ENCODE measurements at places on chromosomes 6 and 20.

- no peak for DNase-seq
Observed at GRCh38 chr6:90103056-90103800, 193.4 kb downstream of the BACH2 start.

DNA sequence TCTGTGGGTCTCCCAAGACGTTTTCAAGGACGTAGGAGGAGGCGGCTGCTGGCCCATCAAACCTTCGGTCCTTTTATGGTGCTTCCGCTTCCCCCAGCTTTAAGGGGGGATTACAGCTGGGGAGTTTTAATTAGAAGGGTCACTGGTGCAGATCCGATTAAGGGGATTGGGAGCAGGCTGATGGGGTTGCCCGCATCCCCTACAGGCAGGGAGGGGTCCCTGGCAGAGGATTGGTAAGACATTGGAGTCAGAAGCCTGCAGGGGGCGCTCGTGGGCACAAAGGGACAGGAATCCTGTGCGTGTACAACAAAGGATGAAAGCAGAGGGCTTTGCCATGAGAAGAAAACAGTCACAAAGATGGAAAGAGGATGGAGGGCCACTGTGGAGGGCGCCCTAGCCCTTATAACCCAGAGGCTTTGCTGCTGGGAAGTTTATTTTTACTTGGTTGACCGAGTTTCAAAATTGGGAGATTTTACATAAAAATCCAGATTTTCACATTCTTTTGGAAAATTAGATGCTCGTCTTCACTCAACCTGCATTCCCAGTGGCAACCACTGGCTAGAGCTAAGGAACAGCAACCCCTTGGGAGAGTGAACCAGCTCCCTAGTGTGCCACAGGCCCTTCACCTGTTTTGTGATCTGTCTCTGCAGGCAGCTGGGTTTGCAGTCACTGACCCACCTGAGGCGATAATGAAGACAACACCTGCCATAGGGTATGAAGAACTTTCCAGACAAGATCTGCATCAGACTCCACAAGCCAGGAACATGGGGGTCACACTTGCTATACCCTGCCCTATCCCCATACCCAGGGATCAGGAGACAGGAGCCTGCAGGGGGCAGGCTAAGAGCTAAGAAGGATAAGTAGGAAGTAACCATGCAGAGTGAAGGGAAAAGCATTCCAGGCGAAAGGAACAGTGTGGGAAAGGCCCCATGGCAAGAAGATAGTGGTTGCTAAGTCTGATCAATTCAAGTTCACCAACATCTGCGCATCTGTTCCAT, 97.7 kb downstream of the KCNB1 start:
- peak; percentile 20 for DNase-seq

DNA sequence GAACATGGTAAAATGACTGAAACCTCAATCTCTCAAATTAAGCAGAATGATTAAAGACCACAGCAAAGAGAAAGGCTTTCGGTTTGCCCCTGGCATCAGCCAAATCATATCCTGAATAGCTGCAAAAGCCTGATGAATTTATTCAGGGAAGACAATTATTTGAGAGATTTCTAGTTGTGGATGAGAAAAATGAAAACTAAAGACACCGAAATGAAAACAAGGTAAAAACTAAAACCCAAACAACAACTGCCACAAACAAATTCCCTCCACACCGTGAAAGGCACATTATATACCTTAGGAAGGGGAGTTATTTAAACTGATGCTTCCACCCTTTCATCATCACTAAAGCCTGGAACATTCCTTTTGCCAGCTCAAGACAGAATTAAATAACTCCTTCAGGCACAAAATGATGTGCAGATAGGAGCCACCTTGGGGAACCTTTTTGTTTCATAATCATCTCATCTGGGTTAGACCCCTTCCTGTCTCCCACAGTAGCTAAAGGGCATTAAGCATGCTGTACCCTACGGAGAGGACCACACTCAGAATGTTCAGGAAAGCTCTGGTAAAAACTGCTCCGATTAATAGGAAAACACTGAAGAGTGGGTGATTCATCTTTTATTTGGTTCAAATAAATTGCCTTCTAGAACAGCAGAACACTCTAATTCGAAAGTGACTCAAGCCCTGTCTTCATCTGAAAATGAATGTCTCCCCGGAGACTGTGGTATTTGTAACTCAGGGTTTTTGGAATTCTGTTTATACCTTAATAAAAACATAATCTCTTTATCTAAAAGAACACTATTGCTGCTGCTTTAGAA, 9.1 kb upstream of the ANKRD60 start:
- DNase-seq: no peak

- DNase-seq: no peak
Observed at GRCh38 chr6:121851056-121851455, 415.6 kb downstream of the GJA1 start.

DNA sequence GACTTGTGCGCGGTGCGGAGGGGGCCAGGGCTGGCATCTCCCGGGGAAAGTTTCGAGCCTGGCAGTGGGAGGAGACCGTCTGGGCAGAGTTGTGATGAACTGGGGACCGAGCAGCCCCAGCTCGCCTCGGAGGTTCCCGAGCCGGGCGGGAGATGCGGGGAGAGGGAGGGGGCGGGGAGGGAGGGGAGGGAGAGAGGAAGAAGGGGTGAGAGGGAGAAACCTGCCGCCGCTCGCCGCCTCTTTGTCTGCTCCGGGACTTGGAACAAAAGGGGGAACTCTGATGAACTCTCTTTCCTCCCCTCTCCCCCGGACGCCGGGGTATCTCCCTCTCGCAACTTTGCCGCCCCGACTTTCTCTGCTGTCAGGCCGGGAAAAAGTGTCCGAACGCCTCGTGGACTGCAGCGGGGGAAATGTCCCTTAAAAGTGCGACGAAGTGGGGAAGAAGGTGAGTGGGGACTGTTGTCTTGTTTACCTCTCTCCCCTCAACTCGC, 72.7 kb downstream of the SOX4 start:
- DNase-seq: no peak

DNA sequence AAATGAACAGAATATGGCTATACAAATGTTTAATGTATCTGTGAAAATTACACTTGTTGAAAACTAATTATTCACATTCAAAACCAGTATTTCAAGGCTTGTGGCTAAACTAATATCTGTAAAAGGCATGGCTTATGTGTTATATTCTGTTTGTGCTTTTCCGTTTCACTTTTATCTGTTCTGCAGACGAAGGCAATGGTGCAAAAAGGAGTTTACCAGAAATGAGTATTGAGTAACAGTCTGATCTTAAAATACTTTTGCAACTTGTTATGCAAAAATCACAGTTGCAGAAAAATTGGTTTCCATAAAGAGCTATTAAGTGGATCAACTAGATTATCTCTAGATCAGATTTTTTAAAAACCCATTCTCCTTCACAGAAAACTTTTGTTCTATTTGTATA, 9.4 kb upstream of the STX11 start:
- DNase-seq: no peak

GRCh38 chr6:53616450-53617357, 48.9 kb downstream of the KLHL31 start:
- DNase-seq: no peak

GRCh38 chr20:35332540-35333200, 40.4 kb upstream of the FAM83C start:
- no peak for DNase-seq

DNA sequence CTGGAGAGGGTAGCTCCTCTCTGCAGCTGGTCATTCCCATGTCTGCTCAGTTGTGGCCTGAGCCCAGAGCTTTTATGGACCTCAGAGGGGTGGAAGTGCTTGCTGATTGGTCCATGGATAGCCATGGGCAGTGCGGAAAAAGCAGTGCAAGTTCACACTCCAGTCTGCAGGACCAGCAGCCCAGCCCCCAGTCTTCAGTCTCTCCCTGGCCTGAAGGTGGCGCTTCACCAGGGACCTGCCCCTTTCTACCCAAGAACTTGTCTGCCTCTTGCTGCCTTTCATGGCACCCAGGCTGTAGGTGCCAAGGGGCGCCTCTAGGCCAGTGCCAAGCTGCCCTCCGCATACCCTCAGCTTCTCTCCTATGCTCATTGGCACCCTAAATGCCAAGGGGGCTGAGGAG, 91.0 kb downstream of the TBXT start:
- DNase-seq: no peak

Measured in activated B cell treated with CpG ODN at 0.5 μM for 24 hours (primary cell).